ENCODE measurements at places on chromosomes 2 and 18. TPM values are rescaled to one million over a fixed set of nuclear protein-coding genes. Genes with fewer than 3 reads are reported as not detected.

The GULP1 gene
- total RNA-seq = 17.1 TPM

The UGT1A5 gene
- total RNA-seq = not detected

The MYO3B gene
- total RNA-seq = 0.47 TPM

The AOX1 gene
- 3.2 TPM for total RNA-seq

The MLPH gene
- 37.0 TPM for total RNA-seq

The SLC19A3 gene
- total RNA-seq = 2.1 TPM

The EVA1A gene
- 48.0 TPM for total RNA-seq

The ANKRD30BL gene
- not detected for total RNA-seq

The ALPP gene
- total RNA-seq = not detected

The CD8B gene
- total RNA-seq = not detected

The LRRC30 gene
- total RNA-seq = not detected

The C2orf80 gene
- not detected for total RNA-seq

The BUB1 gene
- 9.5 TPM for total RNA-seq

The RAB6C gene
- not detected for total RNA-seq

The SERPINB13 gene
- total RNA-seq = not detected

The ATP5F1A gene
- 847 TPM for total RNA-seq

The SNRPD1 gene
- 26.2 TPM for total RNA-seq

The BCL11A gene
- total RNA-seq = 0.08 TPM

The MIB1 gene
- 57.5 TPM for total RNA-seq

The ZNF892 gene
- 2.3 TPM for total RNA-seq

The LYPD6 gene
- not detected for total RNA-seq

The LINC00305 gene
- not detected for total RNA-seq

The CAPN14 gene
- total RNA-seq = 0.12 TPM

The ZSWIM2 gene
- total RNA-seq = not detected

The NOL4 gene
- total RNA-seq = not detected

Data from smooth muscle cell of the coronary artery (primary cell).